SIG-M5 (cell line): ENCODE measurements at places on chromosomes 3 and 15.

DNA sequence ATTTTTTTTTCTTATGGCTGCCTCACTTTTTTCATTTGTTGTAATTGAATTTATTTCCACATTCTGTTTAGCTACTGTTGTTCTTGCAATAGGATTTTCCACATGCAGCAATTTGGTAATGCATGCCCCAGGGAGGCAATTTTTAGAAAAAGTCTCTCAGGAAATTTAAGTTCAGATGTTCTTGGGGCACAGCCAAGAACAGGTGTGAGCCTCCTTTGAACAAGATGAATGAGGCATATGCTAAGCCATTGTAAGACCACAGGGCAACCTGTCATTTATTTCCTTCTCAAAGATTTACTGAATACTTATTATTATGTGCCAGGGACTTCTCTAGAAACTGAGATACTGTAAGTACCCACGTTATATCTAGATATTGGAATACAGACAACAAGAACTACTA lies 549.5 kb downstream of the DIPK2A start:
- no peak for DNase-seq

- no peak for DNase-seq
These were observed 113.3 kb downstream of the SMAD6 start for GRCh38 chr15:66815318-66815717.

DNA sequence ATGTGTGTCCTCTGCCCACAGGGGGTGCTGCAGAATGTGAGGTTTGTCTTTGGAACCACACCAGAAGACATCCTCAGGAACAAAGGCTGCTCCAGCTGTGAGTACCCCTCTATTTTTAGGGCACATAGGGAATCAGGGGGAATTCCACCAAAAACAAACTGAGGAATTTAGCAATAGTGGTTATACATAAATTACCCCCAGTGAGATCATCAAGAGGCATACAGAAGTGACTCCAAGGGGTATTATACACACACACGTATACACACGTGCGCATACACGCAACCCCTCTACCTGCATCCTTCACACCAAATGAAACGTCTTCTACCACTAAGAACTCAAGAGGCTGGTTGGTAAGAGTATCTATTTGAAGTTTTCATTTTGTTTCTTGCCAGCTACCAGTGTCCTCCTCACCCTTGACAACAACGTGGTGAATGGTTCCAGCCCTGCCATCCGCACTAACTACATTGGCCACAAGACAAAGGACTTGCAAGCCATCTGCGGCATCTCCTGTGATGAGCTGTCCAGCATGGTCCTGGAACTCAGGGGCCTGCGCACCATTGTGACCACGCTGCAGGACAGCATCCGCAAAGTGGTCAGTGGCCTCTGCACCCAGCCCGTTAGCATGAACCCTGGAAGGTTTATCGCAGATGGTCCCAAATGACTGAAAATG lies 2.9 kb downstream of the THBS1 start:
- no peak for DNase-seq

DNA sequence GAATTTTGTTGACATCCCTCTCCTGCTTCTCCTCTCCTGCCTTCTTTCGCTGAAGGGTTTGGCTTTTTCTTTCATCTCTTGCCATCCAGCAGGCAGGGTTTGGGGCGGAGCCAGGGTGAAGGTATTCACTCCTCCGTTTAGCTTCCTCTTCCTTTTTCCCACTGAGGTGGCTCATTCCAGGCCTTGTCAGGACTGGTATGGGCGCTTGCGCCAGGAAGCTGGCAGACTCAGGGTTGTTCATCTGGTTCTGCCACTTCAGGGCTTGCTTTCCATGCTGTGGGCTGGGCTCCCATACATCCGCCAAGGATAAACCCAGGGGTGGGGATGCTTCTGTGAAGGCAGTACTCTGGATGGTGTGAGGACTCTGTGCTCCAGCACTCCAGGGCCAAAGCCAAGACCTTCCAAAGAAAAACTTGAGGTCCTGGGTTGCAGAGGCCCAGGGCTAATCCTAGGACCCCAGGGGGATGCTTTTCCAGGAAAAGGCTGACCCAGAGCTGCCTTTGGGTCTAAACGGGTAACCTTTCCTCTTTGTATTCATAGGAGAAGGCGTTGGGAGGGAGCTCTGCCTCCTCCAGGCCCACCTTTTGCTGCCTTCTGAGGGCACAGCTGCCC lies 7.7 kb upstream of the AMOTL2 start:
- no peak for DNase-seq

GRCh38 chr15:68383161-68384074 lies 48.5 kb downstream of the ITGA11 start:
- DNase-seq = no peak

DNA sequence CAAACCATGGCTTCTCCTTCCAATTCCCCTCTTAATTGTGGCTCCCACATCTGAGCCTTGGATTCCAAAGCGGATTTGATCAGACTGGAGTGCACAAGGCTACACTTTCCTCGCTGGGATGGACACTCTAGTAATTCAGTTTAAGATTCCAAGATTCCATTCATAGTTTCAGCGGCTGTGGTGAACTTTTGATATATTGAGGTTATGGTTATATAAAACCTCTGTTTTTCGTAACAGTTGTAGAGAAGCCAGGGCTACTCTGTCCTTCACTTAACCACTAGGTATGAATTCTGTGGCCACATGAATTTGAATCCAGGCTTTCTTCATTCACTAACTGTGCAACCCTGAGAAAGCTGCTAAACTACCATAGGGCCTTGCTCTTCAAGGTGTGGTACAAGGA lies 67.9 kb upstream of the KY start:
- no peak for DNase-seq

- no peak for DNase-seq
These were observed 1.7 kb downstream of the CNOT10 start for GRCh38 chr3:32686713-32687112.

DNA sequence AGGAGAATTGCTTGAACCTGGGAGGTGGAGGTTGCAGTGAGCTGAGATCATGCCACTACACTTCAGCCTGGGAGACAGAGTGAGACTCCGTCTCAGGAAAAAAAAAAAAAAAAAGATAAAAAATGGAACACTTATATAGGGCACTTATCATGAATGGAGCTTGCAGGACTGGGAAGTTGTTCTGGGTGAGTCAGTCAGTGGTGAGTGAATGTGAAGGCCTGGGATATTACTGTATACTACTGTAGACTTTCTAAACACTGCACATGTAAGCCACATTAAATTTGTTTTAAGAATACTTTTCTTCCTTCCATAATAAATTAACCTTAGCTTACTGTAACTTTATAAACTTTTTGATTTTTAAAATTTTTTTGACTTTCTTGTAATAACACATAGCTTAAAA lies 59.8 kb downstream of the SFMBT1 start:
- no peak for DNase-seq
